A549 (cell line): ENCODE measurements at places on chromosomes 4 and X. TPM values are rescaled to one million over a fixed set of nuclear protein-coding genes. Genes with fewer than 3 reads are reported as not detected.

The AWAT2 gene
- polyA plus RNA-seq = not detected in 3 replicates

The ADGRG2 gene
- polyA plus RNA-seq = 4.4 to 5.2 TPM (median 4.8 TPM) in 3 replicates

- no peak for DNase-seq
Measured at GRCh38 chrX:6732101-6732500, 197.2 kb upstream of the VCX3A start.

- no peak for DNase-seq
Measured at GRCh38 chr4:80967346-80967745, 63.2 kb upstream of the BMP3 start.

DNA sequence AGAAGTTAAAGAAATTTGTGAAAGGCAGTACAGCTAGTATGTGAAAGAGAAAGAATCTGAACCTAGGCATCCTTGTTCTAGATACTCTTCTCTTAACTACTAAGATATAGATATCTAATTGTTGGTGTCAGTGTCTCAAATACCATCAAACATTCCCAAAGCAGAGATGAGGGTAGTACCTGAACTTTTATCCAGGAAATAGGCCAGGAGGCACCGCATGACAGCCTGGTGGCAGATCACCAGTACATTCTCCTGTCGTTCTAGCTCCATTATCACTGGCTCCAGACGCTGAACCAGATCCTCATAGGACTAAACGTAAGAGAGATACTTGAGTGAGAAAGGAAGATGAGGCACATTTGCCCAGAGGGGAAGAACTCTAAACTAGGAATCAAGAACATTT, 16.8 kb downstream of the TRO start:
- DNase-seq = no peak
